ENCODE measurements at places on chromosomes 12 and 14. TPM values are rescaled to one million over a fixed set of nuclear protein-coding genes. Genes with fewer than 3 reads are reported as not detected.

Gene TAS2R9
- not detected for total RNA-seq

Gene ACVR1B
- 16.7 TPM for total RNA-seq

Gene TAS2R31
- total RNA-seq: 0.28 TPM

Gene SLCO1B1
- total RNA-seq: 0.46 TPM

Gene MFAP5
- total RNA-seq: 0.14 TPM

Gene MYO1H
- total RNA-seq: not detected

Gene PRB2
- total RNA-seq: not detected

Gene KIF26A
- 4.4 TPM for total RNA-seq

All from A549 treated with CORT108297 at 1 μM for 4 hours (cell line).